ENCODE measurements at places on chromosomes 13 and 19. TPM values are rescaled to one million over a fixed set of nuclear protein-coding genes. Genes with fewer than 3 reads are reported as not detected.

Gene PRR20C
- total RNA-seq, result not detected

Gene KBTBD7
- 2.3 TPM for total RNA-seq

Gene TOMM40
- 138 TPM for total RNA-seq

Gene ACER1
- not detected for total RNA-seq

Gene MBD3L2
- not detected for total RNA-seq

Gene DAND5
- not detected for total RNA-seq

Gene CAMSAP3
- 0.25 TPM for total RNA-seq

Measured in activated CD8-positive, alpha-beta T cell treated with anti-CD3 and anti-CD28 coated beads for 36 hours (primary cell).